ENCODE measurements at places on chromosomes 4 and X.

DNA sequence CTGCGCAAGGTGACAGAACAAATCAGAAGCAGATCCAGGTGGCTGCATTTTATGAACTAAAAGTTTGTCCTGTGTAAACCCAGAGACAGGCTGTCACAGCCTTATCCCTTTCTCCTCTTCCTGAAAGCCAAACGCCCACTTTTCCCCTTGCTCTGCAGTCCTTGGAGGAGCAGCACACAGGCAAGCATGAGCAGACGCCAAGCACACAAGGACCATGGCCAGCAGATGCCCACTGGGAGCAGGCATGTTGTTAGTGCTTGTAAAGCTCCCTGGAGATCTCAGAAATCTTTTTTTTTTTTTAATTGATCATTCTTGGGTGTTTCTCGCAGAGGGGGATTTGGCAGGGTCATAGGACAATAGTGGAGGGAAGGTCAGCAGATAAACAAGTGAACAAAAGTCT lies 11.5 kb upstream of the HOPX start:
- no peak for DNase-seq

GRCh38 chrX:114584375-114584943 lies 573 bp downstream of the HTR2C start:
- no peak for DNase-seq

DNA sequence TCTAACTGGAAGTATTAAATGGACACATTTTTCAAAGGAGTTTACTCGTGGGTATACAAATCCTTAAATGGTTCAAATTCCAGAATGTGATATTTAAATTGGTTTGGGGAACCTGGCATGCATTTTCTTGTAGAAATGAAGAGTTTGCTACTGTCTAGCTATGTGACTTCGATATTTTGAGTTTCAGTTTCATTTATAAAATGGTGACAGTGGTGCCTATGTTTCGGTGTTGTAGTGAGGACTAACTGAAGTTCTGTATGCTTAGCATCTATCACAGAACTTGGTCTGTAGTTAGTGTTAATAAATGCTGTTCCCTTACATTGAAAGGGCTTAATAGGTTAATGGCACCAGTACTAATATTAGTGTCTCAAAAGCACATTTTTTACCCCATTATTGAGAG lies 29.4 kb downstream of the TRPC5 start:
- DNase-seq, result no peak

DNA sequence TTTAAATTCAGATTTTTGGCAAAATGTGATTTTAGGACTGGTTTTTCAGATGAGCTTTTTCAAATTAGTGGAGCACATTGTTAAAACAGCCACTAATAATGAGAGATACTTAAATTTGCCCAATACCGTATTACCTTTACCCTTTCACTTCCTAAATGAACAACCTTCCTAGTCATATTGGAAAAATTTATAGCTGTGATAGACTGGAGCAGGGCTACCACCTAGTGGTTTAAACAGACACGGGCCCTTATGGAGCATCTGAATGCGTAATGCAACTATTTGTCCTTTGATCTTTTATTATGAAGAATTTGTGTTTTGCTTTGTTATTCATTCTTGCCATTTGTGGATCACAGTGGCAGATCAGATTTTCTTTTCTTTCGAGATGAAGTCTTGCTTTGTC lies 72.7 kb downstream of the KDM6A start:
- DNase-seq, result no peak

- DNase-seq, result no peak
Observed at GRCh38 chrX:1163231-1163630, 49.2 kb downstream of the CRLF2 start.

GRCh38 chr4:73433140-73433539 lies 2.9 kb upstream of the AFP start:
- no peak for DNase-seq

DNA sequence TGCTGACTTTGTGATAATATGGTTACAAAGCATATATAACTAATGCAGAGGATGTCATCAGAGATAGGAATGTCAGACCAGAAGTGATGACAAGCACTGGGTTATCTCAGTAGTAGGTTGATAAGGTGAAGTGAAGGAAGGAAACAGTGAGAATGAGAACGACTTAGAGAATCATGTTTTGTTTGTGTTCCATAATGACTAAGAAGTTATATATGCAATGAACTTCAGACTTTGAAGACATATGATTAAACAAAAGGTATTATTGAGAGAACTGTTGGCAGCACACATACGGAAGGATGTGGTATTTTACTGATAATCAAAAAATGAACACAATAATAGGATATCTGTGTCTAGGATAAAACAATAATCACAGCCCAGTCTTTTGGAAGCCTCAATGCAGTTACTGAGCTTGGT lies 18.3 kb upstream of the HHIP start:
- no peak for DNase-seq

DNA sequence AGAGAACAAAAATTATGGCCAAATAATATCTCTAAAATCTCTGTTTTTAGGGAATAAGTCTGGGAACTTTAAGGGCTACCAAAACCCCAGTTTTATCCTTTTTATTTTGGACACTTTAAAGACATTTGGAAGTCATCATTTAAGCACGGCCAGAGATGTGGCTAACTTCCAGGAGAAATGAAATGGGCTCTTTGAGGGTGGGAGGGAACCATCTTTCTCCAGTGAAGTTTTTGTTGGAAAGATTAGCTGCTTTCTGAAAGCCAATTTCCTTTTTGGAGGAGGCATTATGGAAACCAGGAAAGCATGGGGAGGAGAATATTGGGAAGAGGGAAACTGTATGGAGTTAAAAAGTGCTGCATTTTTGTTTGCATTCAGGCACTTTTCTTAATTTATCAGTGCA lies 4.8 kb downstream of the VSIG1 start:
- no peak for DNase-seq

GRCh38 chrX:140433582-140433981 lies 71.3 kb downstream of the SOX3 start:
- no peak for DNase-seq

DNA sequence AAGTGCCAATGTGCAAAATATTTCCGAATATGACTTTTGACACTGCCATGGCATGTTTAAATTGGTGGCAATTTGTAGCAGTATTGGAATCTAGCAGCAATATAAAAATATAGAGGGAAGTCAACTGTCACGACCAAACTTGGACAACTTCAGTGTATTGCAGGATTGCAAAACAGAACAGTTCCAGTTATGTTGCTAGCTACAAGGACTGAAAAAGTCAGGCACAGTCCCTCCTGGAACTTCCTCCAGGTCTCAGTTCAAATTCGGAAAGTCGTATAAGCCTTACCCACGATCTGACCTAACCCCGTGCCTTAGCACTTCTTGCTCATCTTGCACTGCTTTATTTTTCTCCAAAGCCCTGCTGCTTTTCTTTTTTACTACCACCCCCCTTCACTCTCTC lies 390.0 kb upstream of the GALNT7 start:
- no peak for DNase-seq

DNA sequence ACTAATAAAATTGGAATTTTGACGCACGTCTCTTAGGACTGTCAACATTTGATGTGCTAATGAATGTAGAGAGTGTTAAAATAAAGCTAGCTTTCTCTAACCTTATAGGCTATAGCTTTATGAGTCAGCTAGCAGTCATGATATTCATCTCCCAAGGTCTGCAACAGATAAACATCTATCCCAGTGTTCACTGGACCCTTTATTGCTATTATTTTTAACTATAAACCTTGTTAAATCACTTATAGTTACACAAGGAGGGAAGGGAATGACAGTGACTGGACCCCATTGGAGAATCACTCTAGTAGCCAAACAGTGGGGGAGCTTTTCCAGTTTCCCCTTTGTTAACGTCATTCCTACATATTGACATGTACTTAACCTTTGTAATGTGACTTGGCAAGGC lies 67.9 kb upstream of the SHISA3 start:
- DNase-seq, result no peak

Data from stimulated activated CD8-positive, alpha-beta memory T cell treated with anti-CD3 and anti-CD28 coated beads, Interleukin-2, amount 100 ng/mL, for 1 hour (primary cell).